ENCODE measurements at places on chromosomes 3 and 15. TPM values are rescaled to one million over a fixed set of nuclear protein-coding genes. Genes with fewer than 3 reads are reported as not detected.

- no peak for DNase-seq
Measured at GRCh38 chr15:40792394-40792793, 14.5 kb upstream of the ZFYVE19 start.

GRCh38 chr3:39839484-39839883 lies 30.1 kb downstream of the MYRIP start:
- DNase-seq, result no peak

- DNase-seq, result no peak
Measured at GRCh38 chr3:23325466-23326065, 122.4 kb downstream of the UBE2E2 start.

Gene WNT5A
- total RNA-seq, result 11.6 TPM

Gene MAPKBP1
- 36.6 TPM for total RNA-seq

GRCh38 chr3:61564395-61565059 lies 3.2 kb downstream of the PTPRG start:
- peak; percentile 94 for DNase-seq

Gene SLC22A13
- 0.97 TPM for total RNA-seq

Gene STAB1
- total RNA-seq, result not detected

Gene PLA2G4D
- total RNA-seq, result not detected
